WTC11 (cell line): ENCODE measurements at places on chromosomes 6 and 20.

DNA sequence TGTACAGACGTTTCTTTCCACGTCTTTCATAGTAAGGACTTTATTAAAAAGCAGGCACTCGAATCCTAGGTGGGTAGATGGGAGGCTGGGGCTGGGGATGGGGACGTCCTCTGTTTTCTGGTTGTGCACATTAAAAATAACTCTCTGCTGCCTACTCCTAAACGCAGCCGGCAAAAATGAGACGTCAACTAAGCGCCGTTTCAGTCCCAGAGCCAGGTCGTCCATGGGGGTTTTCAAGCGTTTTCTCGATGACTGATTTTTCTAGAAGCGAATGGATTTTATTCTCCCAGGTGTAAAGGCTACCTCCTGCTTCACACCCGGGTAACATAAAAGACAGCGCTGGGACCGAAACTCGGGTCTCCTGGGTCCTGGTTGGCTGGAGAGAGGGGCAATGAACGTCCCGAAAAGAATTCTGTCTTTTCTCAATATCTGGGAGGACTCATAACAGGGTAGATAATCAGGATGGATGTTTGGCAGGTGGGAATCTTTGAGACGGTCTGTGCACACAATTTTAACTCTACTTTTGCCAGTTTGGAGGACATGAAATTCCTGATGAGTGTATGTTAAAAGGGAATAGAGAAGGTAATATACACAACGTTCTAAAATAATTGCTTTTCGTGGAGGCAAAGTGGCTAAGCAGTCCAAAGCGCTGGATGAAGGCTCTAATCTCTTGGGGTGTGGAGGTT lies 25.2 kb downstream of the GPX6 start:
- no peak for DNase-seq

DNA sequence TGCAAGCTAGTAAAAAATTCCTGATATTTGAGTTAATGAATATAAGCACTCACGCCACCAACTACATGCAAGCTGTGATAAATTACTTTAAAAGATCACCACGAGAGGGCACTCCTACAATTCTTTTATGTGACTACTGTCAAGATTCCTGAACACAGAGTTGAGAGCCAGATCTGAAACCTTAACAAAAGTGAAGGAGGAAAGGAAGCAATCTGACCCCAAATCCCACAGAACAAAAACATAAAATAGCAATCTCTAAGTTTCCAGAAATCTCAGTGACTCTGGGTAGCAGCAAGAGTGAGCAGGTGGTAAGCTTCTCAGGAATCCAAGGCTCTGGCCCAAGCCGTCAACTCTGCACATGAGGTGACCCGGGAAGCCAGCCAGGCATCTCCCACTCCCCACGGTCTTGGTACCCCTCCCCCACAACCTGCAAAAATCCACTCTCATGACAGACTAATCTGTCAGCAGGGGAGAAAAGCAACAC lies 55.1 kb downstream of the STAU1 start:
- DNase-seq = no peak

DNA sequence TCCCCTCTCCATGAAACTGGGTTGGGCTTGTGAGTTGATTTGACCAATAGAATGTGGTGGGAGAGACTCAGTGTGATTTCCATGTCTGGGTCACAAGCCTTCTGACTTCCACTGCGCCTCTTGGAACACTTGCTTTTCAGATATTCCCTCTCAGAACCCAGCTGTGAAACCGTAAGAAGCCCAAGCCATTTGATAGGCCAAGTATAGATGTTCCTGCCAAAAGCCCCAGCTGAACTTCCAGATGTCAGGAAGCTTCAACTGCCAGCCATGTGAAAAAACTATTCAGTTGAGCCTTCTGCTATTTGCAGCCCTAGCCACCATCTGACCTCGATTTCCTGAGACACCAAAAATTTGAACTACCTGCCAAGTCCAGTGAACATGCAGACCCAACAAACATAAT lies 387.8 kb upstream of the GJE1 start:
- DNase-seq = no peak

DNA sequence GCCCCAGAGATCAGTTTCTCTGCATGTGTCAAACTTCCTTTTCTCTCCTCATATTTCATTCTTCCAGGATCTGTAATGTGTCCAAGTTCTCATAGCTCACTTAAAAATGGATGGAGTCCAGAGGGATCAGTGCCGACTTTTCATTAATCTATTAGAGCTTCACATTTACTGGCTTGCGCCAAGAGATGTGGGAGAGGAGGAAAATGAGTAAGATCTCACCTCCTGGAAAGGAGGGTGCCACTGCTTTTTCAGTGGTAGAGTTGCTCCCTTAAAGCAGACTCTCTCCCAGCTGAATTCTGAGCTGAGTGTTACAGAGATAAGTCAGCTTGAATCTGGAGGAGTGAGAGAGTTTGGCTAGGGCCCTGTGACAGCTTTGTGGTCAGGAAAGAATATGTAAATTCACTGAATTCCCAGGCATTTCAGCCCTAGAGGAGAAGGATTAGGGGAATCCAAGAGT lies 175.9 kb downstream of the SOX4 start:
- DNase-seq = peak; percentile 41

DNA sequence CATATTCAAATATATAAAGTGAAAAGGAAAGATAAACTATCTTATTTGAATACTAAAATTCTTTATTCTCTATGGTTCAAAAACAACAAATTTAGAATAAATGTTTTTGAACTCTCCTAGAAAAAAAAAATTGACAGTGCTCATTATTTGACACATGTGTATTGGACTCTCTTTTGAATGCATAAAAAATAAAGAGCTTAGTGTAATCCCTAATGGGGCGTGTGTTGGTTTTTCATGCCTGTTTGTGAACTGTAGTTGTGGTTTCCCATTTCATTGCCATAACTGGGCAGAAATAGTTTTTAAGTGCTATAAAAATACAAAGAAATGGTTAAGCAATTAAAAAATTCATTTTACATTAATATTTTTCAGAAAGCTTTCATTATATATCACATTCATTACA lies 101.3 kb downstream of the REV3L start:
- no peak for DNase-seq

DNA sequence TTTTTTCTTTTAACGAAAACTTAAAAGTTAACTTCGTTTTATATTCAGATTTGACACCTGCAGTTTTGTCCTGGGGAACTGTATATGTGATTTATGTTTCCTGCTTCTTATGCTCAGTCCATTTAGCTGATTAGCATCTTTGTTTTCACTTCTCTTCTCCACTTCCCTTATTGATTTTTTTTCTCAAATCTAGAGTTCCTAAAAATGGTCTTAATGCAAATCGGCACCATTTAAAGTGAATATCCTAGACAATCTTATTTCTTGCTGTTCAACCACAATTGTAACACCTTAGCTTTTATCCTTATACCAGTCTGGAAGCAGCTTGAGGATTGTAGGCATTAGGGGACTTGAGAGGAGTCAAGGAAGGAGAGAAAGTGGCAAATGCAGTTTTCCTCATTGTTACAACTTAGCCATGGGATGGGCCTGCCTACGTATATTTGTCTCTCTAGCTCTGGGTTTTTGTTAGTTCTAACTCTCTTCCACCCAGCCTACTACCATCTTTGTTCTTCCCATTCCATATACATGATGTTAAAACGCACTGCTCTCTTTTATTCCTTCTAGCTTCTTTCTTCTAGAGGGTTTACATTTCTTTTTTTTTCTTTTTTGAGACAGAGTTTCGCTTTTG lies 8.5 kb downstream of the QRSL1 start:
- DNase-seq = no peak

- DNase-seq = no peak
Measured at GRCh38 chr20:53872561-53873229, 197.7 kb downstream of the BCAS1 start.

DNA sequence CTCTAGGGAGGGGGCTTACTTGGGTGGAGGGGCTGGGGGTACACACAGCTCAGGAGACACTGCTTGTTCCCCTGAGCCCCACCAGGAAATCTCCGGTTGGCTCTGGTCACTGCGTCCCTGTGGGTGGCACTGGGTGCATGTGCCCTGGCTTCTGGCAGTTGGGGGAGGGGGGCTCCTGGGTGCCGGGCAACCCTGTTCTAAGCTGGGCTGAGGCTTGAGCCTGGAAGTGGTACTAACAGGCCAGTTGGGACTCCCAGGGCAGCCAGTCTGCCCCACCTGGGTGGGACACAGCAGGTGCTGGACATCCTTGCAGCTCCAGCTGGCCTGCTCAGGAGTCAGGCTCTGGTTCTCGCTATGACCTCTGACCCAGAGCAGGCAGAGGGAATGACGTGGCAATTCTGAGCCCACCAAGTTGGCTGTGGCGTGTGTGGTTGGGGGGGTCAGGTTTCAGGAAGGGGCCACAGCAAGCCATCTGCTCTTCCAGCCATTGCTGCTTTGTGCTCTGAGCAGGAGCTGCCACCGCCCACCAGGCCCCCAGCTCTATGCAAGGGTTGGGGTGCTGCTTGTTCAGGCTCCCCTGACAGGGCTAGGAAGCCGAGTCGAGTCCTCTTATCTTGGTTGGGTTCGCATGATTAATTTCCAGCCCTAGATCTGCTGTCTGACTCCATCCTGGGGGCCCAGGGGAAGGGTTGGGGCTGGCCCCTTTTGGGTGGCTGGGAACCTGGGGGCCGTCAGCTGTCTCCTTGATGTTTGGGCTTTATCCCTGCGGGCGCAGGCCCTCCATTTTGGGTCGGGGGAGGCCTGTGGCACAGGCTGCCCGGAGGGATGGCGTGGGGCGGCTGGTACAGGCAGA lies 590 bp downstream of the C20orf204 start:
- no peak for DNase-seq

DNA sequence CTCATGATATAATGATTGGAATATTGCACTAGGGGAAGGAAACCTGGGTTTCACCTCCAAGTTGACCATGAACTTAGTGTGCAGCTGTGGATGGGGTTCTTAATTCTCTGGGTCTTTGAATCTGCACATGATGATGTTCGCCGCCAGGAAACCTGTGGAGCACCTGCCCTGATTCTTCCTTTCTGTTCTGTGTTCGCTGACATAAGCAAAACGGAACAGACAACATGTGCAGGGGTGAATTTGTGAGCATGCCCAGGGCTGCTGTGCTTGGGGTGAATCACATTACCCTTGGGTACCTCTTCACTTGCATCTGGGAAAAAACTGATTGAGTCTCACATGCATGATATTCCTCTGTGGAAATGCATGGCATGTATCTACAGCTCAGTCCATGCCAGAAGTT lies 48.8 kb downstream of the CAP2 start:
- no peak for DNase-seq

DNA sequence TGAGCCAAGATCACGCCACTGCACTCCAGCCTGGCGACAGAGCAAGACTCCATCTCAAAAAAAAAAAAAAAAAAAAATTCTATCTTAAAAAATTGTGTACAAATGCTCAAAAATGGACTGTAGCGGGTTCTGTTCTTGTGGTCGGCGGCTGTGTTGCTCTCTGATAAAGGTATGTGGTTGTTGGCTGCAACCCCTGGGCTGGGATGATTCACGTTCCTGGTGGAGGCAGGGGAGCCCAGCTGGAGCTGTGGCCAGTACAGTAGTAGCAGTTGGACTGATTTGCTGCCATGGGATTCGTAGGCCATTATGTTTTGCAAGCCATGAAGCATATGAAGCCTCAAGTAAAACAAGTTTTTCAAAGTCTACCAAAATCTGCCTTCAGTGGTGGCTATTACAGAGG lies 22.3 kb downstream of the MDN1 start:
- DNase-seq = no peak
